Adrenal gland (tissue), 19 donors: ENCODE measurements at places on chromosomes 5 and 9. TPM values are rescaled to one million over a fixed set of nuclear protein-coding genes. Genes with fewer than 3 reads are reported as not detected.

GRCh38 chr5:10607023-10607665 is 43.3 kb downstream of the ANKRD33B start:
- no peaks in the 10 kb centered on the region for H3K27me3 ChIP-seq
- DNase-seq: no peak
- no peaks in the 10 kb centered on the region for H3K36me3 ChIP-seq
- H3K4me1 ChIP-seq: no peaks in the 10 kb centered on the region
- H3K27ac ChIP-seq: no peak overlapping the region

Gene SARDH
- total RNA-seq: 9.6 TPM

Gene SLC44A1
- total RNA-seq: 34.9 TPM

Gene SPATA6L
- total RNA-seq: 8.3 TPM

Gene LCN9
- total RNA-seq: not detected
